ENCODE measurements at places on chromosomes 12 and 14.

DNA sequence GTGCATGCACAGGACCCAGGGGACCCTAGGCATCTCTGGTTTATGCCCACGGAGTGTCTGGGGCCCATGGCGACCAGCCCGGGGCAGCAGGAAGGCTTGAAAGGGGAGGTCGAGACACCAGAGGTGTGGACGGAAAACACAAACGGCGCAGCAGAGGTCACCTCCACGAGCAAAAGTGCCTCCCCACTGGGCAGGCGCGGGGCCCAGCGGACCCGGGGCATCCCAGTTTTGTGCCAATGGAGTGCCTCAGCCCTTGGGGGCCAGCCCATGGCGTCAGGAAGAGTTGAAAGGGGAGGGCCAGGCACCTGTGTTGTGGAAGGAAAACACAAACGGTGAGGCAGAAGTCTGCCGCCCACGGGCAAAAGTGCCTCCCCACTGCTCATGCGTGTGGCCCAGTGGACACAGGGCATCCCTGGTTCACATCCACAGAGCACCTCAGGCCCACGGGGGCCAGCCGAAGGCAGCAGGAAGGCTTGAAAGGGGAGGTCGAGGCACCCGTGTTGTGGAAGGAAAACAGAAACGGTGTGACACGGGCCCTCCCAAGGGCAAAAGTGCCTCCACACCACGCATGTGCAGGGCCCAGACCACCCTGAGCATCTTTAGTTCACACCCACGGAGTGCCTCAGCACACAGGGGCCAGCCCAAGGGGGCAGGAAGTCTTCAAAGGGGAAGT lies 378.8 kb downstream of the ALG10 start:
- DNase-seq: peak; percentile 61

- DNase-seq: no peak
Measured at GRCh38 chr14:90522571-90523191, 125.9 kb downstream of the CALM1 start.

DNA sequence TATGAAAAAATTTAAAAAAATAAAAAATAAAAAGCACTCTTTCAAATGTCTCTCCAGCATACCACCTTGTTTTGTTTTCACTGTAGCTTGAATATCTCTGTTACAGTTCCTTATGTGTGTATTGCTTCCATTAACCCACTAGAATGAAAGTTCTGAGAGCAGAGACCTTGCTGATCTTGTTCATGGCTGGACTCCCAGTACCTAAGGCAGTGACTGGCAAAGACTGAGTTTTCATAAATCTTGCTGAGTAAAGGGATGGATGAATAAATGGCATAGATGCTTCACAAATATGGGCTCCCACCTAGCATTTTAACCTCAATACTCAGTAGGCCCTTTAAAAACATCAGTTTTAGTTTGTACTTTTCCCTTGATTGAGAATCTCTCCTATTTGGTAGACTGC lies 915.9 kb downstream of the DIO2 start:
- no peak for DNase-seq

GRCh38 chr12:102568276-102568675 lies 87.9 kb upstream of the IGF1 start:
- DNase-seq: no peak

GRCh38 chr14:101582294-101582693 lies 21.0 kb downstream of the DIO3 start:
- no peak for DNase-seq

DNA sequence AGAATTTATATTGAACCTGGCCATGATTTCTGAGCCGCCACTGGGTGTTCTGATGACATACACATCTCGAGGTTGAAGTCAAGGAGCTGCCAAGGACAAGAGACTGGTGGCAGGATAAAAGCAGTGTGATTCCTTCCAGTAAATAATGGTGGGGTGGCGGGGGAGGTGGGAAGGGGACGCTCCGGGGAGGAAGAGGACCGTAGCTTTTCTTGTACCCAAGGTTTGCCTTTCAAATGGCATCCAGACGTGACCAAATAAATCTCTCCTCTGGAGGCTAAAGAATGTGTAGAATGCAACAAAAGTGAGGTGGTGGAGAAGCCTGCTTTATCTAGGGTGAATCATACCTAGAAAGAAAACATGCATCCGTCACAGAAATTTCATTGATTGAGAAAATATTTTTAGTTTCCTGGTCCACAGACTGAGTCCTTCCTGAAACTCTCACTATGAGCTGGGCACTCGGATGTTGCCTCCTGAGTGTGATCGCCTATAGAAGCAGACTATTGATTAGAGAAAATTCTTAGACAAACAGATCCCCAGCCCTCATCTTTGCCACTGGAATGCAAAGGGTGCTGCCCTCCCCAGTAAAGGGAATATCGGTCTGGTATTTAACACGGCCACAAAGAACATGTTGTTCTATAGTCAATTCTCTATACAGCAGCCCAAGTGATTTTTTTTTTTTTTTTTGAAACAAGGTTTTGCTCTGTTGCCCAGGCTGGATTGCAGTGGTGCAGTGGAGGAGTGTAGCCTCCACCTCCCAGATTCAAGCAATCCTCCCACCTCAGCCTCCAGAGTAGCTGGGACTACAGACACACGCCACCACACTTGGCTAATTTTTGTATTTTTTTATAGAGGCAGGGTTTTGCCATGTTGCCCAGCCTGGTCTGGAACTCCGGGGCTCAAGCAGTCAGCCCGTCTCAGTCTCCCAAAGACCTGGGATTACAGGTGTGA lies 112.1 kb downstream of the DPF3 start:
- DNase-seq: no peak

- no peak for DNase-seq
Measured at GRCh38 chr12:84920331-84920730, 7.7 kb upstream of the SLC6A15 start.

DNA sequence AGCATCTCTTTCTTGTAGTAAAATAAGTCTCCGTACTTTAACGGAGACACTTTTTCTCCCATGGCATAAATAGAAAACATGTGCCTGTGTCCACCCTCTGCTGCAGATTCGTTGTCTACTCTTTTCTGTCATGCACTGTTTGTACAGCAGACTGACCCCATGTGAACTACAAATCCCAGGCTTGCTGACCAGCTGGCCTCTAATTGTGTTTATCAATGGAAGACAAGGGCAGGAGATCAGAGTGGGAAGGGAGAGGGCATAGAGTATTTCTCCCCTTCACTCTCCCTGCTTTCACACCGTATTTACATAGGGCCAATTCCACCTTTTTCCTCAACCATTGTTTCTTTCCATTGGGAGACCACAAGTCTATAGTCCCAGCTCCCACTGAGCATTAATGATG lies 31.0 kb upstream of the TMTC2 start:
- no peak for DNase-seq

DNA sequence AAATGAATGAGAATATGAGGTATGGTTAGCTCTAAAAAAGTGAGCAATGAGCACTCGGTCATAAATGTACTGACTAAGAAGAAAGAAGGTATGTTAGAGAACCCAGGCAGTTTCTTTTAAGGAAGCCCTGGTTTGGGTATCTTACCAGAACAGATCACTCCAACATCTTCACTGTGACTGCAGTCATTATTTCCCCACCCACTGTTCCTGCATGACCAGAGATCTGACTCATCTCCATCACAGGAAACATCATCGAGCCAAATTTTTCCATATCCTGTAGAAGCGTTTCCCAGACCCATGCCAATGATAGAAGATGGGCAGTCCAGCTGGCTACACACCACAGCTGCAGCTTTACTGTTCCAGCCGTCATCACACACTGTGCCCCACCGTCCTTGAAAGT lies 48.0 kb downstream of the CD163L1 start:
- DNase-seq: no peak

GRCh38 chr12:113702836-113703235 lies 231.2 kb upstream of the LHX5 start:
- DNase-seq: peak; percentile 53

DNA sequence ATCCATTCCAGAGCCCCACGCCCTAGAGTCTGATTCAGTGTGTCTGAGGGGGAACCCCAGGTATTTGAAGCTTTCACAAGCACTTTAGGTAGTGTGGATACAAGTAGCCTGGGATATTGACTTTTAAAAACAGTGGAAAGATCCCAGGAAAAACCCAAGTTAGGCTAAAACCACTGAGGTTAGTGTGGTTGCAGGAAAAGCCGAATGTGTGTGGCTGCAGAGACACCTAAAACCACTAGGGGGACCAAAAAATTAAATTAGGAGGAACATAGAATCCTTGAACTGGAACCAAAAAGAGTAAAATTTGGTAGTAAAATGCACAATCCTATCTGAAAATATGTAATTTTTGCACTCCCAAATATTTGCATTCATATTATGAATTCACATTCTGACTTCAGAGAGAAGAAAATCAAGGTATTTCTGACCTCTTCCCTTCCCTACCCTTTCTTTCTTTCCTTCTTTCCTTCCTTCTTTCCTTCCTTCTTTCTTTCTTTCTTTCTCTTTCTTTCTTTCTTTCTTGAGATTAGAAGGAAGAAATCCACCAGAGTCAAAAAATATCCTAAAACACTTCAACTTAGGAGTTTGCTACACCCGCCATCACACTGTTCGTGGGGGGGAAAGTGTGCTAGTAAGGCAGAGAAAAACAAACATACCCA lies 37.8 kb downstream of the SLCO1A2 start:
- no peak for DNase-seq

GRCh38 chr12:106276032-106276740 lies 26.3 kb upstream of the TCP11L2 start:
- no peak for DNase-seq

DNA sequence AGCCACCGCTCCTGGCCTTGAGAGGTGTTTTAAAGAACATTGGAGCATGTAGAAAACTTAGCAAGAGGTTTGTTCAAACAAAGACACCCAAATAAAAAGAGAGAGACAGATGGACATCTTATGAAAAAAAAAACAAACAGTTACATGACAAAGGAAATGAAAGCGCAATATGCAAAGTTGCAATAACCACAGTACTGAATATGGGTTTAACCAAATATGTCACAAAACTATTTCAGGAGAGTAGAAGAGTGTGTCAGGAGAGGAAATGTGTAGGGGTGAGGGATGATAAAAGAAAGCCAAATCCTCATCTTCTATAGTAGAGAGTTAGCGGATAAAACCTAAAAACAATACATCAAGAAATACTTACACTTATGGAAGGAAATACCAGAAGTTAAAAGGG lies 98.4 kb downstream of the GTF2A1 start:
- no peak for DNase-seq

DNA sequence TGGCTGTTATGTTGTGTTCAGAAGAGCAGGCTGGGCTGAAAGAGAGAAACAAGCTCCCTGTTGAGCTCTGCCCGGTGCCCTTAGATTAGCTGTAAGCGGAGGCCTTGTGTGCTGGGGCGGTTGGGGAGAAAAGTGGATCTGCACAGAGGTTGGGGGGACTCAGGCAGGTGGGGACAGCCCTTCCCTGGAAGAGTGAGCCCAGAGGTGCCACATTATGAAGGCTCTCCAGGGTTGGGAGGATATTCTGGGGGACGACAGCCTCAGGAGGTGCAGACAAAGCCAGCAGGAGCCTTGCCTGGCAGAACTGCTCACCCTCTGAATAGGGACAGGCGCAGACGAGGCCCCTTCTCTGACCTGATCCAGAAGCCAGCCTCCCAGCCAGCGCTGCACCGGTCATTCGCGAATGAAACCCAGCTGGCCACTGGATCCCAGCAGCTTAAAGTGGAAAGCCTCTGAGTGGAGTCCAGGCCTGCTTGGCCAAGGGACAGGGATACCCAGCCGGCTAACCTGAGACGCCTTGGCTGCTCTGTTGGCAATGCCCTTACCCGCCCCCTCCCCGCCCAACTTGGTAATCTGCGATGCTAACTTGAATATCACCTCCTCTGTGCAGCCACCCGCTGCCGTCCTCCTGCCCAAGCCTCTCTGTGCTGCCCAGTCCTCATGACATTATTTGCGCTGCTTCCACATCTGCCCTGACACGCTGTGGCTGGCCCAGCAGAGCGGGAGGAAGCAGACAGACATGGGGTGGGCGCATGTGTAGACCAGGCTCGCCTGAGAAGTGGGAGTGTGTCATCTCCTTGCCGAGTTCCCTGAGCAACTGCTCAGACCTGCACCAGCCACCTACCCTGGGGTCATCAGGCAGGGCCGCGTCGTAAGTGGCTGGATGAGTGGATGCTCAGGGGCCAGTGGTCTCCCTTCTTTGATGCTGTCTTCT lies 5.6 kb downstream of the HIP1R start:
- no peak for DNase-seq

- DNase-seq: no peak
Measured at GRCh38 chr12:122862872-122863701, 27.8 kb downstream of the HIP1R start.

GRCh38 chr14:89845346-89845745 lies 109.2 kb downstream of the EFCAB11 start:
- no peak for DNase-seq
